ENCODE measurements at places on chromosomes 1 and 21.

GRCh38 chr1:23344987-23345472 lies 946 bp upstream of the HNRNPR start:
- DNase-seq, result no peak

GRCh38 chr21:28669321-28669720 lies 323.4 kb downstream of the LTN1 start:
- no peak for DNase-seq

GRCh38 chr1:236659792-236660587 lies 26.3 kb upstream of the ACTN2 start:
- DNase-seq, result no peak

- no peak for DNase-seq
Observed at GRCh38 chr1:245412306-245412705, 257.5 kb downstream of the KIF26B start.

DNA sequence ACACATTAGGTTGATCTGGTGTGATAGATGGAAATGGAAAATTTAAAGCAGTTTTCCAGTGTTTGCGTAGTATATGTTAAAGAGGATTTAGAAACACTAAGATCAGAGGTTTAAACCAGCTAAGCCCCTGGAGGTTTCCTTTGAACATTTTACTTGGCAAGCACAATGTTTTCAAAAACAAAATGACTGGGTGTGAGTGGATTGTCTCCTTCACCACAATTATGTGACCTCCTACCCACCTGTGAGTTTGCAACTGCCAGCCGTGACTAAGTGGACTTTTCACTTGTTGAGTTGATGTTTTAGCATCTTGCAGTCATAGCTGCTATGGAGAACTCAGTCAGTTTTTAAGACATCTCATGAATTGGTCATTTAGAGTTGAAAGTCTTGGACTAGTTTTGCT lies 4.7 kb downstream of the CCDC190 start:
- peak; percentile 93 for DNase-seq

GRCh38 chr1:145708063-145708462 lies 895 bp upstream of the PDZK1 start:
- DNase-seq, result peak; percentile 56

- DNase-seq, result no peak
Observed at GRCh38 chr1:2875707-2876561, 74.4 kb upstream of the TTC34 start.

- DNase-seq, result no peak
Observed at GRCh38 chr1:76799700-76800099, 67.6 kb upstream of the ST6GALNAC5 start.

- no peak for DNase-seq
Observed at GRCh38 chr1:199404976-199405375, 622.5 kb upstream of the NR5A2 start.

GRCh38 chr1:24888061-24888970 lies 41.8 kb downstream of the RUNX3 start:
- no peak for DNase-seq

DNA sequence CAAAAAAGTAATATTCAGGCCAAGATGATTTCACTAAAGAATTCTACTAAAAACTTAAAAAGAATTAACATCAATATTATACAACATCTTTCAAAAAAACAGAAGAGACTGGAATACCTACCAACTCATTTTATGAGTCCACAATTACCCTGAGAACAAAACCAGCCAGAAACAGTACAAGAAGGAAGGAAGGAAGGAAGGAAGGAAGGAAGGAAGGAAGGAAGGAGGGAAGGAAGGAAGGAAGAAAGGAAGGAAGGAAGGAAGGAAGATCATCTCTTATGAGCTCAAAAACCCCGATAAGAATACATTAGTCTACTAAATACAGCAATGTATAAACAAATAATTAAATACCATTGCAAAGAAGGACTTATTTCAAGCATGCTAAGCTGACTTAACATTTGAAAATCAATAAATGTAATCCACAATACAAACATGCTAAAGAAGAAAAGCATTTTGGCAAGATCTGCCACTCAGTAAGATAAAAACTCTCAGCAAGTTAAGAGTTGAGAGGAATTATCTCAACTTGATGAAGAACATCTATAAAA lies 149.9 kb upstream of the RGS18 start:
- no peak for DNase-seq

GRCh38 chr1:182702826-182703524 lies 18.6 kb upstream of the RGS8 start:
- DNase-seq, result no peak

GRCh38 chr21:30758306-30758705 lies 3.1 kb upstream of the KRTAP21-1 start:
- DNase-seq, result no peak

DNA sequence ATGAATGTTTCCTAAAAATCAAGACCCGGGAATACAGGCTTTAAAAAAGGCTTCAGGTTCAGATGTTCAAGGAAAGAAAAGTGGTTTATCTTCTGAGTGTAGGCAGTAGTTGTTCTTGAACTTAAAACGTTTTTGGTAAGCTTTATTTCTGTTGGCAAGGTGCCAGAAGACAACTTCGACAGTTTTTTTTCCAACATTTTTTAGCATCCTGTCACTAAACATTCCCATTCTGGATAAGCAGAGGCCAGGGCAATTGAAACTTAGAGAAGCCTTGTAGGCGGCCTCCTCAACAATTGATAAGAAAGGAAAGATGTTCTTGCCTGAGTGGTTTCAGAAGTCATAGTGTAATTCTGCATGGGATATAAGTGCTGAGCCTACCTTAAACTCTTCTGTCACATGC lies 66.7 kb downstream of the PATJ start:
- DNase-seq, result no peak

GRCh38 chr1:211328866-211329475 lies 2.3 kb downstream of the TRAF5 start:
- no peak for DNase-seq

- DNase-seq, result no peak
Observed at GRCh38 chr1:62178372-62178771, 16.3 kb upstream of the L1TD1 start.

- no peak for DNase-seq
Observed at GRCh38 chr1:119291611-119292206, 76.9 kb upstream of the HAO2 start.

DNA sequence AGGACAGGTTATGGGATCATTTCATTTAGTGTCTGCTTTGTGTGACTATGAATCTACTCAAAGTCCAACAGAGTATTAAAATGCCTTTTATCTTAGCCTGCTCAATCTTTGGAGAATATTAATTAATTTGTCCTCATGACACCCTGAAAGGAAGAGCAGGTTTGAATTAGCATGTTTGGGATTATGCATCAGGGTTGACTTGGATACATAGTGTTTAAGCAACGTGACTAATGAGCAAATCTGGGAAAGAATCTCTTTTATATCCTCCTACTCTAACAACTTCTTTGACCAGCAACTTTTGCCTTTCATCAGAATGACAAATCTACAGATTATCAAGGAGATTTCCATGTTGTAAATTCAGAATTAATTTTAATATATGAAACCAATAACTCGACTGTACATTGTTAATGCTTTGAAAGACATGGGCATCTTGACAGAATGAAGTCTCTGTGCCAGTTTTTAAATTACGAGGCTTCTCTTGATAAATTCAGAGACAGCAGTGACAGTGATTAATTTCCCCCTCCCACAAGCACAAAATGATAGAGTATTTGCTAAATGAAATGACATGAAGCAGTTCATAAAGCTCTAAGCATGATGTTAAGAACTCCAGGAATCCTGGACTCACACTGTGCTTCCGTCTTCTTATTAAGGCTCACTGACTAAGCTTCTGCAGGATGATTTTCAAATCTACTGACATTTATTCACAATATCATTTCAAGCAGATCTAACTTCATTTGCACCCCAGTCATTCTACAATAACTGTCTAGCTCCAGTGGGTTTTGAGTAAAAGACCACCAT lies 156.5 kb downstream of the PCNX2 start:
- no peak for DNase-seq

GRCh38 chr1:209641832-209642172 lies 10.4 kb downstream of the LAMB3 start:
- DNase-seq, result no peak

DNA sequence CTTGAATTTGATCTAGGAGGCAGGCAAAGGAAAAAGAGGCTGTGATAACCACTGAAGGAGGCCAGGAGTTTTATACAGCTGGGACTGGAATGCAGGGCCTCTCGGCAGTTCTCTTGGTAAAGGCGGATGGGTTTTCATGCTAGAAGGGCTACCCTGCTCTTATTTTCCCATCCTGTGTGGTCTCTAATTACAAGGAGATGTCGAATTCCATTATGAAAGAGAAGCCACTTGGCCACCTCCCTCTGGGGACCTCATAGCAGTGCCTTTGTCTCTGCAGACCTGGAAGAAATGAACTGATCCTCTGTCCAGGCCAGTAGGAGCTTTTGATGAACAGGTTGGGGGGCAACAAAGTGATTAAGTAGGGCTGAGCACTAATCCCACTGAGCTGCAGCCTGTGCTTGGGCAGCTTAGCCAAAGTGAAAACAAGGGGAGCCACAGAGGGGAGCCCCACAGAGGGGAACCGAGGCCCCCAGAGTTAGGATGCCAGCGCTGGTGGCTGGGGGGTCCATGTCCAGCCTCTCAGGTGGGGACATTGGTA lies 42.2 kb upstream of the BCAR3 start:
- no peak for DNase-seq

- no peak for DNase-seq
Observed at GRCh38 chr1:196387766-196388165, 220.5 kb downstream of the KCNT2 start.

- DNase-seq, result peak; percentile 53
Observed at GRCh38 chr1:6727535-6727934, 25.9 kb upstream of the DNAJC11 start.

All from ACHN (cell line).